ENCODE measurements at places on chromosomes 2 and 18.

DNA sequence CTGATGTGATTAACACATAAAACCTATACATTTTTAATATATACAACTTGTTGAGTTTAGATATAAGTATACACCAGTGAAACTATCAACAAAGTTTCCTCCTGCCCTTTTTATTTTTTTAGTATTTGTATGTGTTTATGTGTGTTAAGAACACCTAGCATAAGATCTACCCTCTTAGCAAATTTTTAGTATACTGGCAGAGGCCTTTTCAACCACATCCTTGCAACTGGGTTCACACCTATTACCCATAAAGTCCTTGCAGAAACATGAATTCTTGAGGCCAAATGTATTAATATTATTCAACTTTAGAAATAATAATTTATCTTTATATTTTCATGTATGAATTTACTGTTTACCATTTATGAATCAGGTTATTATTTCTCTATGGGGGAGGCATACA lies 119.7 kb upstream of the CRIM1 start:
- no peak for DNase-seq

- no peak for DNase-seq
Observed at GRCh38 chr2:180203972-180204371, 196.9 kb upstream of the CWC22 start.

GRCh38 chr2:23597687-23598086 lies 212.7 kb downstream of the KLHL29 start:
- no peak for DNase-seq

- no peak for DNase-seq
Observed at GRCh38 chr2:229282758-229283546, 11.9 kb upstream of the PID1 start.

- no peak for DNase-seq
Observed at GRCh38 chr2:176595986-176596385, 326.7 kb downstream of the MTX2 start.

Data from iPS-NIHi11 (cell line).